ENCODE measurements at places on chromosomes 12 and 14. TPM values are rescaled to one million over a fixed set of nuclear protein-coding genes. Genes with fewer than 3 reads are reported as not detected.

DNA sequence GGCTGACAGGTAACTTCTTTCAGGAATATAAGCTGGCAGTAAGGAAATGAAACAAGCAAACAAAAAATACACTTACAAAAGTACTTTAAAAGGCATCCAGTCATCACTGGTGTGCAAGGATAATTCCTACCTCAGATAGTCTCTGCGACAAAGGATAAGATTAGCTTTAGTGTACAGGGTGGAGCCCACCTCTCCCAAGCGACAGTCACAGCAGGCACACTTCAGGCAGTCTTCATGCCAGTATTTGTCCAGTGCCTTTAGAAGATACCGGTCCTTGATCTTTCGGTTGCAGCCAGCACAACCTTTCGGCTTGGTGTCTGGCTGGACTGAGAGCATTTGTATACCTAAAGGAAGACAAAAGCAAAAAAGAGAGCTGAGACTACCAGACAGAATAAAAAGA lies 5.4 kb downstream of the LMO3 start:
- no peaks in the 10 kb centered on the region for H3K36me3 ChIP-seq
- H3K4me3 ChIP-seq = no peak overlapping the region
- no peaks in the 10 kb centered on the region for H3K27me3 ChIP-seq
- no peak overlapping the region for H3K27ac ChIP-seq
- no peak for DNase-seq

DNA sequence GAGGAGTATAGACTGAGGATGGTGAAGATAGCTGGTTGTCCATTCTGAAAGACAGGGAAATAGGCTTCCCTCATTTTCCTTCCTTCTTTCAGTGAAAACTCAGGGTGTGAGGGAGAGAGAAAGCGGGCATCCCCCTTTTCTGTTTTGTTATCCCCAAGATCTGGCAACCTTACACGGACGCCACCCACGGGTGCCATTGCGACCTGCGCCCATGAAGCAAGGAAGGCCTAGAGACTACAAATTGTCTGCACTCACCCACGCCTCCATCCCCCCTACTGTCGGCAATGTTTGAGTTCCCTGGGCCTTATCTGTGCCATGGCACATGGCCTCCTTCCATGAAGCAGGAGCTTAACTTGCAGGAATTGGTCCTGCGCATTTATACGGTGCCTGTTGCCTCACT lies 115.0 kb upstream of the IGF1 start:
- no peak for DNase-seq
- no peaks in the 10 kb centered on the region for H3K4me1 ChIP-seq
- H3K27me3 ChIP-seq = no peaks in the 10 kb centered on the region
- H3K27ac ChIP-seq = no peak overlapping the region

DNA sequence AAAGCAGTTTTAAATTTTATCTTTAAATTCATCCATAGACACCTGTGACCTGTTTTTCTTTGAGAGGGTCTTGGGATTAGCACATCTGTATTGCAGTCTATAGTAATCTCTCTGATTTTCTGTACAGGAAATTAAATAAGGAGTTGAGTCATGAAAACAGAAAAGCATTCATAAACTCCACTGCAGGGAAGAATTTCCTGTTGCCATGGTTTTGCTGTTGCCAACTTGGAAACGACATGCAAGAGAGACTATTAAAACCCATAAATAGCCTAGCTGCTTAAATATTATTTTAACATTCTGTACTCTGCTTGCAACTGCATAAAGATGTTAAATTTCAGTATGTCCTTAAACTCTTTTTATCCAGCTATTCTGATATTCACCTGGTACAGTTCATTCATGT lies 281.0 kb upstream of the RGS6 start:
- no peaks in the 10 kb centered on the region for H3K4me1 ChIP-seq
- no peak overlapping the region for H3K4me3 ChIP-seq
- H3K36me3 ChIP-seq = no peaks in the 10 kb centered on the region
- no peak overlapping the region for H3K27ac ChIP-seq
- no peaks in the 10 kb centered on the region for H3K27me3 ChIP-seq
- no peak for DNase-seq

- DNase-seq = no peak
- H3K27me3 ChIP-seq = no peaks in the 10 kb centered on the region
- peak overlapping the region; percentile 67 for H3K4me3 ChIP-seq
- H3K4me1 ChIP-seq = peaks cover 30% of the 10 kb centered on the region
- H3K36me3 ChIP-seq = peaks cover 15% of the 10 kb centered on the region
Measured at GRCh38 chr12:48717252-48717695, 767 bp upstream of the CCNT1 start.

DNA sequence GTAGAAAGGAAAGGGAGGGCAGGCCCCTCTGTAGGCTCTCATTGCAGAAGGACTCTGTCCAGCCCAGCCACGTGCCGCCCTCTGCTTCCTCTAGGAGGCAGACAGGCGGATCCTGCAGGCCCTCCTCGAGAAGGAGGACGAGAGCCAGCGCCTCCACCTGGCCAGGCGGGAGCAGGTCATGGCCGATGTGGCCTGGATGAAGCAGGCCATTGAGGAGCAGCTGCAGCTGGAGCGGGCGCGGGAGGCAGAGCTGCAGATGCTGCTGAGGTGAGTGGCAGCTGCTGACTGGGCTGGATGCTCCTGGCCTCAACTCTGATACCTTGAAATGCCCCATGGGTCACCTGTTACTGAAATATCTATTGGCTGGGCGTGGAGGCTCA lies 10.9 kb downstream of the TCHP start:
- no peak overlapping the region for H3K4me3 ChIP-seq
- no peaks in the 10 kb centered on the region for H3K27me3 ChIP-seq
- no peak for DNase-seq
- H3K4me1 ChIP-seq = no peaks in the 10 kb centered on the region
- no peak overlapping the region for H3K27ac ChIP-seq
- peaks cover 64% of the 10 kb centered on the region for H3K36me3 ChIP-seq

DNA sequence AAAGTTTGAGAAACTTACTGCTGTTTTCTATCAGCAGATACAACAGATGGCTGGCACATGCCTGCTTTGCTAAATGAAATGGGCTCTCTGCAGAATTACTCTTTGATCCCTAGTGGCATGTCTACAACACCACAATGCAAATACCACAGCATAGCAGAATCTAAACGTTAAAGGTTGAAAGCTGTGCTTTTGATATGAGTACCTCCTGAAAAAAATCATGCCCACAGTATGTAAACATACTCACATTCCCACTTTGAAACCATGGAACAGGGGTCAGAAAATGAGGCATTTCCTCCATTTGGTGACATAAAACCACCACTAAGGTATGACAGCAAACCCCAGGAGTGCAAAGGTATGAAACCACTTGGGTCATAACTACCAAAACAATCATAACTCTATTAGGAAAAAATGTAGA lies 7.5 kb downstream of the WIF1 start:
- peaks cover 6% of the 10 kb centered on the region for H3K27me3 ChIP-seq
- H3K4me1 ChIP-seq = no peaks in the 10 kb centered on the region
- no peak overlapping the region for H3K4me3 ChIP-seq
- no peak for DNase-seq
- no peaks in the 10 kb centered on the region for H3K36me3 ChIP-seq

GRCh38 chr12:19451196-19451595 lies 11.9 kb downstream of the AEBP2 start:
- H3K27ac ChIP-seq = no peak overlapping the region
- H3K4me3 ChIP-seq = no peak overlapping the region
- H3K4me1 ChIP-seq = peaks cover 42% of the 10 kb centered on the region
- DNase-seq = no peak

DNA sequence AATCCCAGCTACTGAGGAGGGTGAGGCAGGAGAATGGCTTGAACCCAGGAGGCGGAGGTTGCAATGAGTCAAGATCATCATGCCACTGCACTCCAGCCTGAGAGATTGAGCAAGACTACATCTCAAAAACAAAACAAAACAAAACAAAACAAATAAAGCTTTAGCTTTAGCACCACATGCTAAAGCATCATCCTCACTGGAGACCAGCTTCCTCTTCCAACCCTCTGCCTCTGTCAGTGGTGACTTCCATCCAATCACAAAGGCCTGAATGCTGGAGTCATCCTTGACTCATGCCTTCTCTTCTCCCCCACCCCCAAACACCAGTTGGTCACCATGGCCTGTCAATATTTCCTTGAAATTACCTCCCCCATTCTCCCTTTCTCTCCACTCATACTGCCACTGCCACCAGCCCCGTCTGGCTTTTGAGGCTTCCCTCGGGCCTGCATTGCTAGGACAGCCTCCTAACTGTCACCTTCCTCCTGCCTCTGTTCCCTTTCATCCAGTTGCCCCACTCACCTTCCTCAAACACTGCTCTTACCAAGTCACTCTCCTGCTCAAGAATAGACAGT lies 1.4 kb downstream of the ZNF385A start:
- H3K4me3 ChIP-seq = no peak overlapping the region
- H3K27ac ChIP-seq = no peak overlapping the region
- DNase-seq = no peak
- H3K27me3 ChIP-seq = no peaks in the 10 kb centered on the region
- no peaks in the 10 kb centered on the region for H3K36me3 ChIP-seq

- H3K27me3 ChIP-seq = peaks cover 6% of the 10 kb centered on the region
- no peak overlapping the region for H3K27ac ChIP-seq
- H3K4me1 ChIP-seq = no peaks in the 10 kb centered on the region
- DNase-seq = no peak
- no peaks in the 10 kb centered on the region for H3K36me3 ChIP-seq
- H3K4me3 ChIP-seq = no peak overlapping the region
Measured at GRCh38 chr12:109134186-109134917, 18.0 kb downstream of the ACACB start.

DNA sequence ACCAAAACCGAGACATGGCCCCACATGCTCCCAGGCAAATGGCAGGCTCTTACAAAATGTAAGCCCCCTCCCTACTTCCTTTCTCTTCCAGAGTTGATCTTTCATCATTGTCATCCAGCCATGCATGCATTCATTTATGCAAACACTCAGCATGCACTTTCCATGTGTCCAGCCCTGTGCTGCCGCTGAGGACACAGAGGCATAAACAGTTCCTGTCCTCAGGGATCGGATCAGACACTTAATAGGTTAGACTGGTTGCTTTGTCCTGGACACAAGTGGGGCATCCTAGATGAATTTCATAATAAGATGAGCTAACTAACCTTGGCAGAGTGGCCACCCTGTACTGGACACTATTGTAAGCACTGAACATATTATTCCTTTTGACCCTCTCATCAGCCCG lies 23.1 kb downstream of the PRIMA1 start:
- DNase-seq = no peak
- H3K4me3 ChIP-seq = no peak overlapping the region
- no peaks in the 10 kb centered on the region for H3K4me1 ChIP-seq
- no peaks in the 10 kb centered on the region for H3K36me3 ChIP-seq

DNA sequence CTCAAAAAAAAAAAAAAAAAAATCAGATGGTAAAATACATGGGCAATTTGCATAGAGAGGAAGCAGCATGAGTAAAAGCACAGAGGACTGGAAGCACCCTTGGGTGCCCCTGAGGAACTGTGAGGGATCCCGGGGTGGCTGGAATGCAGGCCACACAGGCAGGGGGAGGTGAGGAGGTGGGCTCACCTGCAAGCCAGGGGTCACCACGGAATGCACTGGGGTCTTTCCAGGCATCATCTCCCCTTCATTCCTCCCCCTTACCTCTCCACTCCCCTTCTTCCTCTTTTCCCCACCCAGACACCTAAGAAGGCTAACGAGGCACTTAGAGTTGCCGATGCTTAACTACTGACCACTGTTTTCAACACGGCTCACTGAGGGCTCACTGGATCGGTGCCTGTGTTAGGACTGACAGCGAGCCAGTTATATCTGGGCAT lies 14.4 kb upstream of the HIP1R start:
- no peaks in the 10 kb centered on the region for H3K27me3 ChIP-seq
- no peak overlapping the region for H3K27ac ChIP-seq
- no peak for DNase-seq
- no peaks in the 10 kb centered on the region for H3K36me3 ChIP-seq
- H3K4me1 ChIP-seq = no peaks in the 10 kb centered on the region
- no peak overlapping the region for H3K4me3 ChIP-seq

DNA sequence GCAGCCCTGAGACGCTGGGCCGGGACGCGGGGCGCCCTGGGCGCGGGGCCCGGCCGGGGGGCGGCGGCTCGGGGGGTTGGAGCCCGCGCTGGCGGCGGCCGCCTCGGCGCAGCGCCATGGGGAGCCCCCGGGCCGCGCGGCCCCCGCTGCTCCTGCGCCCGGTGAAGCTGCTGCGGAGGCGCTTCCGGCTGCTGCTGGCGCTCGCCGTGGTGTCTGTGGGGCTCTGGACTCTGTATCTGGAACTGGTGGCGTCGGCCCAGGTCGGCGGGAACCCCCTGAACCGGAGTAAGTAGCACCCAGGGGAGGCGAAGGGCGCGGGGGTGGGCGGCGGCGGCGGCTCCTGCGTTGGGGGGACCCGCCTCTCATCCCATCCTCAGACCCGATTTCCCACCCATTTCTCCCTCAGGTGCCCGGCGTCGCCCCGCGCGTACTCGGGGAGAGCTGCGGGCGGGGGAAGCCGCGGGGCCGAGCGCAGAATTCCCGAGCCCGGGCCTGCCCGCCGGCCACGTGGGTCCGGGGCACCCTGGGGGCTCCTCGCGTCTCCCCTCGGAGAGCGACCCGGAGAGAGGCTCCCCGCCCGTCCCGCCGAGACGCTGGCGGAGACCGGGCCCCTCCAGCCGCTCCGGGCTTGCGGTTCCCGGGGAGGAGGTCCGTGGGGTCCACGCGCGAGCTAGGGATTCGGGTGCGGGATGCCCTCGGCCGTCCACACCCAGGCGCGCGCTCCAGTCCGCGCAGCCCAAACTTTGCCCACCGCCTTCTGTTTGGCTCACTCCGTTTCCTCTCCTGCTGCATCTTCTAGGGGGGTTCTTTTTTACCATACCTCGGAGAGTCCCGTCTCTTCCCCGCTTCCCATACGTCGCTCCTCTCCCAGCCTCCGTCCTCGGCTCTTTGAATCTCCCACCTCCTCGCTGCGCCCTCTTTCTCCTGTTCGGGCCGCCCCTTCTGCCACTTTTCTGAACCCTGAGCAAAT lies 807 bp downstream of the B4GALNT3 start:
- no peaks in the 10 kb centered on the region for H3K36me3 ChIP-seq
- DNase-seq = peak; percentile 27
- H3K27ac ChIP-seq = no peak overlapping the region
- H3K27me3 ChIP-seq = no peaks in the 10 kb centered on the region
- H3K4me3 ChIP-seq = no peak overlapping the region

GRCh38 chr12:27273114-27273513 lies 29.0 kb downstream of the STK38L start:
- no peaks in the 10 kb centered on the region for H3K27me3 ChIP-seq
- no peaks in the 10 kb centered on the region for H3K36me3 ChIP-seq
- no peak overlapping the region for H3K4me3 ChIP-seq

- peak within 1 kb of the TSS; percentile 66 for H3K4me3 ChIP-seq
- DNase-seq = no peak
- H3K4me1 ChIP-seq = peaks cover 47% of the 10 kb centered on the region
- H3K27me3 ChIP-seq = no peaks in the 10 kb centered on the region
- no peak within 1 kb of the TSS for H3K27ac ChIP-seq
- no peaks in the 10 kb centered on the region for H3K36me3 ChIP-seq
Measured at GRCh38 chr12:113056631-113057488, at the start of gene DTX1. DTX1 (plus strand) TSS chr12:113056730; CDS start chr12:113058193, 1,463 bp downstream.

GRCh38 chr14:57692671-57693070 lies 173.2 kb downstream of the SLC35F4 start:
- no peak overlapping the region for H3K27ac ChIP-seq
- no peaks in the 10 kb centered on the region for H3K4me1 ChIP-seq
- no peak overlapping the region for H3K4me3 ChIP-seq

Gene SERPINA6
- not detected for total RNA-seq

Gene PROX2
- 0.24 TPM for total RNA-seq

Gene FGF23
- not detected for total RNA-seq

Gene IL22
- total RNA-seq = 0.64 TPM

Gene SCNN1A
- total RNA-seq = 0.77 TPM
